Regular cardiac myocyte (primary cell): ENCODE measurements at places on chromosomes 6 and 20. TPM values are rescaled to one million over a fixed set of nuclear protein-coding genes. Genes with fewer than 3 reads are reported as not detected.

Gene GLP1R
- under 0.01 TPM in 1 of 2 replicates, not detected in the other for total RNA-seq

Gene PTK7
- total RNA-seq, result 47.0 and 107 TPM in 2 replicates

Gene MARCKS
- total RNA-seq, result 119 and 258 TPM in 2 replicates

Gene VGLL2
- not detected in 2 replicates for total RNA-seq

Gene SPEF1
- under 0.01 and 0.19 TPM in 2 replicates for total RNA-seq

Gene MYH7B
- total RNA-seq, result under 0.01 TPM in 1 of 2 replicates, not detected in the other

Gene TAF4
- total RNA-seq, result 2.3 and 2.7 TPM in 2 replicates
